Left forelimb (tissue), 1 donor: ENCODE measurements at places on chromosomes 5 and 9.

DNA sequence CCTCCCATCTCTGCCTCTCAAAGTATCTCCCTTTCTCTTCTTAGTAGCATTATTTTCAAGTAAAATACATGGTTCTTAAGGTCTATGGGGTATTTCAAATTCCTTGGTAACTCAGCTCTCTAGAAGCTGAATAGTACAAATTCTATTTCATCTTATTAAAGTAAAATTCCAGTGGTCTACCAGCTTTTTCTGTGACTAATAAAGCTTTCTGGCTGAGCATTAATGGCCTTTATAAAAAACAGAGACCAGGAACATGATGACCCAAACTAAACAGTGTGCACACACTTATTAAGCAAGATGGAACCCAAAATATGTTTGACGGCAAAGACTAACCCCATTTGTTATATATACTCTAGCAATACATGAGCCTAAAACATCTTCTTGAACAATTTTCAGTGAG lies 142.6 kb downstream of the OR2K2 start:
- no peak for DNase-seq

GRCh38 chr9:69696802-69697201 lies 24.6 kb upstream of the APBA1 start:
- no peak for DNase-seq

GRCh38 chr5:86649832-86650505 lies 32.2 kb downstream of the COX7C start:
- DNase-seq = no peak

GRCh38 chr5:59390074-59390659 lies 503.4 kb downstream of the PDE4D start:
- no peak for DNase-seq

- DNase-seq = no peak
Measured at GRCh38 chr9:20921362-20921761, 110.1 kb downstream of the HACD4 start.

DNA sequence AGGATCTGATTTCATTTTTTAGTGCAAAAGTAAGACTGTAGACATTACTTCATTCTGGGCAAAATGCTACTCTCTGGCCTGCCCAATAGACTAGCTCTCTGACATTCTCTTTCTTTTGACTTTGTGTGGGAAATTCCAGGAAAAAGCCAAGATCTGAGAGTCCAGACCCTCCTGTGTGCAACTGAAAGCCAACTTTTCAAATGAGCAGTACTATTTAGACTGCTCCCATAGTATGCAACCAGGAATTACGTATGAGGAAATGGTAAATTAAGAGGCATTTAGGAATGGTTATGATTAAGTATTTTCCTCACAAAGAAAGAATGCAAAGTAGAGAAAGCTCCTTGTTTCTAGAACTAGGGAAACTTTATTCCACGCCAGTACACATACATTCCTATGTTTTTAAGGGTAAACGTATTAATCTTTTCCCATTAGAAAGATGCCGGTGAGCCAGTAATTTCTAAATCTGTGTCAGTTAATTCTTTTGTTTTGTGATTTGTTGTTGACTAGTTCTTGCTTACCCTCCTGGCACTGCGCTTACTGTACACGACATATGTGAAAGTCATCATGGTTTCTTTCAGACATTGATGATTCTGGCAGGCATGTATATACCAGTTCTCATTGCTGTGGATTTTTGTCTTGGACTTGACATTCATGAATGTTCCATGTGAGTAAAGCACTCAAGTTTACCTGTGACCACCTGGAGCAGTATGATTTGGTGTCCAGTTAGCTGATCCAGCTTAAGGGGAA lies 56.0 kb downstream of the AOPEP start:
- peak; percentile 72 for DNase-seq

GRCh38 chr5:72692231-72692637 lies 124.2 kb upstream of the TNPO1 start:
- DNase-seq = no peak

DNA sequence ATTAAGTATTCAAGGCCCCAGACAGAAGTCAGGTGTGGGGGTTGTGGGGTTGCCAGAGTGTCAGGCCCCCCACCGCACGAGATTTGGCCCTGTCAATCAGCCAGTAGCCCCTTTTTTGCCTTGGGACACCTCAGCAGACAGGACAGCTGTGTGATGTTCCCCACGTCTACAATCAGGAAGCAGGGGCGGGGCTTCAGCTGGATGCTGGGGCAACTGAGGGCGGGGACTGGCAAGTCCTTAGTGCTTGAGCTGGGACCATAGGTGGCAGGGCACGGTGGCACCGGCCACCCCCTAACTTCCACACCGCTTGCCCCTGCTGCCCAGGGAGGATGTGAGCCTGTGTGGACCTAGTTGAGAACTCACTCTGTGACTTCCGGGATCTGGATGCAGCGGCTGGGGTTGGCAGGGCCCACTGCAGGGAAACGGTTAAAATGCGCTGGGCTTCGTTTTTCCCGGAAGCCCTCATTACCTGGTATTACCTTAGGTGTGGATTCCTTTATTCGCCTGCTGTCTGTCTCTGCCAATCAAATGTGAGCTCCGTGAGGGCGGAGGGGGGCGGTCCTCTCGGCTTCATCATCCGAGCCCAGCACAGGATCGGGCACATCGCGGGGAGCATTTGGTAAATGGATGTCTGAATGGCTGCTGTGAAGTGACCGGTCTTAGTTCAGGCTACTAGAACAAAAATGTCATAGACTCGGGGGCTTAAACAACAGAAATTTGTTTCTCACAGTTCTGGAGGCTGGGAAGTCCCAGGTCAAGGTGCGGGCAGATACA lies 7.5 kb upstream of the GTF3C5 start:
- no peak for DNase-seq

GRCh38 chr9:122336866-122337555 lies 33.8 kb upstream of the PTGS1 start:
- DNase-seq = no peak

- no peak for DNase-seq
Measured at GRCh38 chr9:35774907-35775635, 16.3 kb upstream of the NPR2 start.
